Activated T-cell treated with anti-CD3 and anti-CD28 coated beads for 24 hours (primary cell): ENCODE measurements at places on chromosomes 1 and 21.

DNA sequence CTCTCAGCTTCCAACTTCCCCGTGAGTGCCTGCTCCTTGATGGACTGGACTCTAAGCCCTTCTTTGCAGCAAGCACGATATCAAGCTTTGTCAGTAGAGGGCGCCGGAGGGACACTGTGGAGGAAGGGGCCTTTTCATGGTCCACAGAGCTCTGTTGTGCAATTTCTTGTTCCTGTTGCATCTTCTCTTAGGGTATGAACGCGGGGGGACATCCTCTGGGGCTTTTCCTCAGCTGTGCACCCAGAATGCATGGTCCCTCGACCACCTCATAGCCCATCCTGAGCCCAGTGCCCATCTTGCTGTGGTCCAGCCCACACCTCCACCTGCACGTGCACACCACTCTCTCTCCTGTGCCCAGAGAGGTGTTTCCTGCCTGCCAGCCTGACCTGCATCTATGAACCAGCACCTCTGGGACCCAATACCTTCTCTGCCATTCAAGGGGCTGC lies 556.8 kb downstream of the PTPRU start:
- DNase-seq: peak; percentile 53

GRCh38 chr1:160402001-160402795 lies 1.8 kb downstream of the VANGL2 start:
- DNase-seq: no peak

DNA sequence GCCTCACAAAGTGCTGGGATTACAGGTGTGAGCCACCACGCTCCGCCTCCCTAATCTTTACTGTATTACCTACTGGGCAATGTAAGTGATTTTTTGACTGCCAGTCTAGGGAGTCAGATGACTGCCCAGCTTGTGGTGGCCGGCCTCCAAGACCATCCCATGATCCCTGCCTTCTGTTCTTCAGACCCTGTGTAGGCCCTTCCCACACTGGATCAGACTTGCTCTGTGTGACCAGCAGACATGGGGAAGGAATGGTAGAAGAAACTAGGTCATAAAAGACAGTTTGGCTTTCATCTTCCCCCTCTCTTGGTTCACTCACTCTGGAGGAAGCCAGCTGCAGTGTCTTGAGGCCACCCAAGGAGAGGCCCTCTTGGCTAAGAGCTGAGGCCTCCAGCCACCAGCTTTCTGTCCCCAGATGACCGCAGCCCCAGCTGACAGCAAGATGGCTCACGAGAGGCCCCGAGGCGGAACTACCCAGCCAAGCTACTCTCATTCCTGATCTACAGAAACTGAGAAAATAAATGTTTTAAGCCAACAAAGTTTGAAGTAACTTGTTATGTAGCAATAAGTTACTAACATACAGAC lies 14.5 kb upstream of the CBR3 start:
- no peak for DNase-seq

DNA sequence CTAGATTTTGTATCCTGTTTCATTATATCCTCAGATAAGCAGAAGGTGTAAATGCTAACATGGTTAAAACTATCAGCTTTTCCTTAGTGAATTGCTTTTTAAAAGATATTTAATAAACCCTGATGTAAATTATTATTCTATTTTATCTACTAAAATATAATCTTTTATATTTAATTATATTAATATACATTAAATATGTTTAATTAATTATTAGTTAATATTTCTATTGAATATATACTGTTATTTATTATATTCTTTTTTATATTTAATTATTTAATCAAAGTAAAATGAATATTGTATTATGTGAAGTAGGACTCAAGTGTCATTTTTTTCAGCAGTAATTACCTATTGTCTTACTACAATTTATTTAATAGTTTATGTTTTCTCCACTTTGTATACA lies 179.7 kb upstream of the ADGRL4 start:
- DNase-seq: no peak

GRCh38 chr1:111878091-111878490 lies 111.4 kb downstream of the KCND3 start:
- no peak for DNase-seq

GRCh38 chr1:184755226-184756065 lies 788 bp upstream of the EDEM3 start:
- DNase-seq: peak; percentile 16

DNA sequence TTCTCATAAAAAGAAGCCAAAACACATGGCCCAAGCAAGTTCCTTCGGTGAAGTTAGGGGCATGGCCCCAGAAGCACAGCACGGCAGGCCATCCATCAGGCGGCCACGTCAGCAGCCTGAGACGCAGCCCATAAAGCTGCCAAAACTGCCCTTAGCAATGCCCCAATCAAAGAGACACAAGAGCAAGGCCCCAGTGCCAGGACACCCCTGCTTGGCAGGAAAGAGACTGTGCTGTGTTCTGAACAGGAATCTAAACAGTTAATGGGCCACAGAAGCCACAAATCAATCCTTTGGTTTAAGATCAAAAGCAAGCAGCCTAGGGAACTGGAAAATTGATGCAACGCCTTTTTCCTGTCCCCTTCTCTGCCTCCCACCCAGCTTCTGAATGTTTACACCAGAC lies 497.0 kb upstream of the USP24 start:
- DNase-seq: no peak

DNA sequence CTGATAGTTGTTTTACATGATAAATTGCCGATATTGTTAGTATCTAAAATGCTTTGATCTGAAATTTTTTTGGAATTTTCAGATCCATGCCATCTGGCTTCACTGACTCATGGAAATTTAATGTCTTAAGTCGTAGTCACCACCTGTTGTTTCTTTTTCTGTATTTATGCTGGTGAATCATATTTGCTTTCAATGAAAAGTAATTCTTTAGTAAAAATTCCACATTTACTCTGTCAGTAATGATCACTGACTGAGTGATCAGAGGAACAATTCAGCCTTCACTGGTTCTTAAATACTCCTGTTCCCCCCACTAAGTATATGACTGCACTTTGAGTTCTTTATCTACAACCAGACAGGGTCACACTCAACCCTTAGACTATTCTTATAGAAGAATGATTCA lies 185.6 kb upstream of the NRIP1 start:
- DNase-seq: no peak

GRCh38 chr1:51840743-51841461 lies 37.6 kb downstream of the NRDC start:
- DNase-seq: no peak
